ENCODE measurements at places on chromosomes 4 and X. TPM values are rescaled to one million over a fixed set of nuclear protein-coding genes. Genes with fewer than 3 reads are reported as not detected.

Gene ARMCX1
- 37.2 TPM for total RNA-seq

Gene FGD1
- 6.5 TPM for total RNA-seq

Gene GAGE13
- total RNA-seq, result not detected

Gene XPNPEP2
- total RNA-seq, result 2.5 TPM

Gene SLC10A7
- 10.7 TPM for total RNA-seq

Gene COX7B2
- total RNA-seq, result not detected

Gene SPACA5
- total RNA-seq, result not detected

Gene HTN3
- total RNA-seq, result not detected

GRCh38 chr4:87037671-87038334 lies 103.0 kb downstream of the AFF1 start:
- DNase-seq, result no peak

- no peak for DNase-seq
Measured at GRCh38 chr4:3671571-3672464, 94.4 kb upstream of the ADRA2C start.

DNA sequence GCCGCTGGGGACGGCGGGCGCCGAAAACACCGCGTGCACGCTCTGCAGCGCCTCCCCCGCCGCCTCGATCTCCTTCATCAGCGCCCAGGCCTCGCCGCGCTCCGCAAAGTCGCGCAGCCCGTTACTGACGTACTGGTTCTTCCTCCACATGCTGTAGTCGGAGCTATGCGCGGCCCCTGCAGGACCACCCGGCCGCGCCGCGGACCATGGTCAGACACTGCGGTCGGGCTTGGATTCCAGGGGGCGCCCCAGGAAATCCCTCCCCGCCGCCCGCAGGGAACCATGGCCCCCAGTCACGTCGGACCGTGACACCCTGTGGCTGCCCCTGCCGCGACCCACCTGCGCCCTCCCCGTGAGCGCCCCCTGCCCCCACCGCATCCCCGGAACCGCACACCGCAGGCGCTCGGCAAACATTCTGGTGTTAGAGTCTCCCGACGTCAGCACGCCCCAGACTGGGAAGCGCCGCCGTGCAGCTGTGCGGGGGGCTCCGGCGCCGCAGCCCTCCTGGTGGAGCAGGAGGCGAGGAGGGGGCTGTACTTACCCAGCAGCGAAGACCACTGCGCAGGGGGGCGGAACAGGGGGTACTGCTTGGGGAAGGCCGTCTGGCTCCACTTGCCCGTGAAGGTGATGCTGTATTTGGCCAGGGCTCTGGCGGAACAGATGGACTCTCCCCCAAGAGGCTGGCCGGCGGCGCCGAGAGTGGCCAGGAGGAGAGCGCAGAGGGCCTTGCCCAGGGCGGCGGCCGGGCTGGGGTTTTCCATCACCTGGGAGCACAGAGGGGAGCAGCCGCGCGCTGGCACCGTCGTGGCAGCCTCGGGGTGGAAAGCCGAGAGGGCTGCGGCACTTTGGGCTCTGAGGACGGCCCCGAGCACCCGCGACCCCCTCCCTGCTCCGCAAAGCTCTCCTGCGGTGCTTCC lies 814 bp downstream of the SPON2 start:
- DNase-seq, result peak; percentile 74

DNA sequence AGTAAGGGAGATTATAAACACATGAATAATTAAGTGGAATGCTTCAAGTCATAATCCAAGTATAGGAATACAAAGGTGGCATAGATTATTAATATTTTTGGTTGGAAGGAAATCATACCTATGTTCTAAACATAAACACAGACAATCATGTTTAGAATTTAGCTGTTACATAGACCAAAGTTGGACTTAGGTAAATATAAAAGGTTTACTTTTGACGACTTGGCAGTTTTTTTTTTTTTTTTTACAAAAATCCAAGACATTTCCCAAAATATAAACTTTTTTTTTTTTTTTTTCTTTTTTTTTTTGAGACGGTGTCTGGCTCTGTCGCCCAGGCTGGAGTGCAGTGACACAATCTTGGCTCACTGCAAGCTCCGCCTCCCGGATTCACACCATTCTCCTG lies 3.5 kb upstream of the N4BP2 start:
- DNase-seq, result no peak

DNA sequence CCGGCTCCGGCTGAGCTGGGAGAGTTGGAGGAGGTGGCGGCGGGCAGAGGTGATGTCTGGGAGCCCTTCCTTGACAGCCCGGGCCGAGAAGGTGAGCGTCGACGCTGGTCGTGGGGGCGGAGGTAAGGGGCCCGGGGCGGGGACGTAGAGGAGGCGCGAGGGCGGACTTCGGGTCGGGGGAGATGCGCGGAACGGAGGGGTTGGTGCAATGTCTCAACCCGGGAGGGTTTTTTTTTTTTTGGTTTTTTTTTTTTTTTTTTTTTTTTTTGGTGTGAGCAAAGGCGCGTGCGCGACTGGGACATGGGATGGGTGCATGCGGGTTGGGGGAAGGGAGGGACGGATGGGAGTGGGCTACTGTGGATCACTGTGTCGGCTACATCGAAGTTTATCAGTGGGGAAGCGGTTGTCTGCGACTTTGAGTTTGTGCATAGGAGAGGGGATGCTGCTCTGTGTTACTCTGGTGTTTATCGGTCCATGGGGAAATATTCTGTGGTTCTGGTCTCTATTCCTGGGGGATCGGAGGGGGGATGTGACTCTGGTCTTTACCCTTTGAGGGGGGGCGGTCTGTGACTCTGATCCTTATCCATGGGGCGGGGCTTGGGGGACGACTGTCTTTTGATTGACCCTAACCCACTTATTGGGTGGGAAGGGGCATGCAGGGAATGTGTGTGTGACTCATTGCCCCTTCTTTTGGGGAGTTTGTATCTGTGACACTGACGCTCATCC lies 537 bp downstream of the RBM10 start:
- DNase-seq, result peak; percentile 44

DNA sequence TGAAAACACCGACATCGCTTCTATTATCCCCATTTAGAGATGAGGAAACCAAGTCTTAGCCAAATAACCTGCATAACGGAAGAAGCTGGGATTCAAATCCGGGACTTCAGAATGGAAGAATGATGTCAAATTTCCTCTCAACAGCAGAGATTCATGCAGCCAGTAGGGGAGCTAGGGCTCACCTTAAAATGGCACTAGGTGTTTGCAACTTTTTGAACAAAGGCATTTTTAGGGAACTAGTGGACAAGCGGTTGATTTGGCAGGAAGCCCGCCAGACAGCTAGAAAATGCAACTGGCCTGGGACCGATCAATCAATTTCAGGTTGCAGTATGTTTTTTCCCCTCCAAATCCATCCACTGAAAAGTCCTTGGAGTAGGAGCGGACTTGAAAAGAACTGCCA lies 224.2 kb downstream of the PTTG2 start:
- no peak for DNase-seq

- no peak for DNase-seq
Measured at GRCh38 chr4:70877556-70877955, 24.6 kb upstream of the MOB1B start.

DNA sequence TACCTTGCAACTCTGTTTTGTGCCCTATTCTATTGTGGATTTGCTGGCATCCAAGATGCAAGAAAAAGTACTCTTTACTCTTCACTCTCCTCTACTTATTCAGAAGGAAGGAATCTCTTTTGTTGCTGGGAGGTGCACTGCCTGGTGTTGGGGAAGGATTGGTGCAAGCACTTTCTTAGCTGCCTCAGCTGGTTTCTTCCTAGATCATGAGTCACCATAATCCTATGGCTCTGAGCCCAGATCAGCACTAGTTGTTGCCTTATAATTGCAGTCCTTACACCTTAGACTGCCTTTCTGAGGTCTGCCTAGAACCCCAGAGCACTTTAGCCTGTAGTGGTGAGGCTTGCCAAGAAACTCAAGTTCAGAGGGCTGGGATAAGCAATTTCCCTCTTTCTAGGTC lies 37.0 kb upstream of the CT83 start:
- no peak for DNase-seq

DNA sequence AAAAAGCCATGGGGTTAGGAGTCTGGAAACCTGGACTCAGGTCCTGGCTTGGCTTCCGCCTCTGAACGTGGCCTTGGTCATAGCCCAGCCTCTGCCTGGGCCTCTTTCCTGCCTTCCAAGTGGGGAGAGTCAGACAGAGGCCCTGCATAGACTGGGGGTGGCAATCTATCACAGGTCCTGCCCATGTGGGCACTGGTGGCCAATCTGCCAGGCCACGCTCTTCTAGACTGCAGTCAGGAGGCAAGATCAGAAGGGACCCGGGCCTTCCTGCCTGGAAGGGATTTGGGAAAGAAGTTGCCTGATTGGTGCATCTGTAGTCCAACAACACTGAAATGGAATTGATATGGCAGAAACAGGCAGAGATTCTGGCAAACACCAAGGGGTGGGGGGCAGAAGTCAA lies 46.1 kb downstream of the CNGA2 start:
- DNase-seq, result no peak

DNA sequence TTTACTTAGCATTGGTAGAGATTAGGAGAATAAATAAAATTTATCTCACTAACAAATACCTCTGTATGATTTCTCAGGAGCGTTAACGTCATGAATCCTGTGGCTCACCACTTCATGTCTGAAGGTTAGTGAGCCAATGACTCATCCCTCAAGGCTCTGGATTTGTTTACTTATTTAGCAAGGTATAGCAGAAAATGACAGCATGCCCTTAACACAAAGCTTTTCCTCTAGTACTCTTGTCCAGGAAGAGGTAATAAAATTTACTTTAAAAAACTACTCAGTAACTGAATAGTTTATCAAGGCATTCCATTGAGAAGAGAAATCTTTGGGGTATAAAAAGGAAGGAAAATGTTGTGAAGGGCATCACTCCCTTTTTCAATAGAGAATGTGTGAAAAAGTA lies 823.8 kb downstream of the CCSER1 start:
- no peak for DNase-seq

DNA sequence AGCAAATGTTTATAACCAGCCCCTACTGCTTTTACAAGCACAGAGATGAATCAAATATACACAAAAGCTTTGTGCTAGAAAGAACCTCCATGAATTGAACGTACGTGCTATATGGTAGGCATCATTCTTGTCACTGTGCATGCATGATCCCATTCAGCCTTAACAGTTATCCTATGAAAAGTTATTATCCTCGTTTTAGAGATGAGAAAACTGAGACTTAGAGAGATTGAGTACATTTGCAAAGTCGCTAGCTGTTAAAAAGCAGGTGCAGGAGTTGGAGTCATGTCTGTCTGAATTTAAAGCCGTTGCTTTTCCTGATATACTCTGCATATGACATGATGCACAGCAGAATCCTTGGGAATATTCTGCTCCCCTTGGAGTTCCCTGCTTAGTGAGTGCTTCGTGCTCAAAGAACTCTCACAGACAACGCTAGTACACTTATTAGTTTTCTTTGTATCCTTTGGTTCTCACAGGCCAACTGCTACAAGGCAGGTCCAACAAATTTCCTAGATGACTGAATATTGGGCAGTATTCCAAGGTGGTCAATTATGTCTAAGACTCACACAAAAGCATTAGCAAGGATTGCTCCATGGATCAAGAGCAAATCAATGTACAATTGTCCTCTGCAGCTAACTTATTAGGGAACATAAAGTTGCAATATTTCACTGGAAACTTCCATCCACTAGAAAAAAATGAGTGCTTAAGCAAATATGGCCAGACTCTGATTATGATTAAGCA lies 42.8 kb upstream of the TRIM2 start:
- DNase-seq, result no peak

DNA sequence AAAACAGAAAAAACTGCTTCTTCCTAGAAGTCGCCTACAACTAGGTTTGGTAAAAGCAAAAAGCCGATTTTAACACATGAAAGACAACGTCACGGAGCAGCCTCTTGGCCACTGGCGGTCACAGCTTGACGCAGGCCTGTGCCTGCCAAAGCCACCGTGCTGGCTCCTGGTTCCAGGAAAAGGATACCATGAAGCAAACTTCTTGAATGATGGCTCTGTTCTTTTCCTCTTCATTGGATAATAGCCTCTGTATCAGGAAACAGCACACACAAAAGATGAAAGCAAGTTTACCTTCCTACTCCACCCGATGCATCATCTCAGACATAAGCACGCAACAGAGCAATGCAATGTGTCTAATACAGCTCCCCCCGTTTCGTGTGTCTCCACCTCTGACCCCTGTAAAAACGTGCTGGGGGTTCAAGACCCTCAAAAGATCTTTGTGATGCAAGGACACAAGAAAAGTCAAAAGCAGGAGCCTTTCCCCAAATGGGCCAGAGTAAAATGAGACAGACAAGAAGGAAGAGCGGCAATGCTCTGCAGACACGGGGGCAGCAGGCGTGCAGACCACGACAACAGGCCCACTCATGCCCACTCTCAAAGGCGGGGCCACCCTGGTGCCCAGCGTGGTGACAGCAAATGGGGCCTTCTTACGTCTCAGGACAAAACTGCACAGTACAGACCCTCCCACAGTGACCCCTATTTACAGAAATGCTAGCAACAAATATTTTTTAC lies 19.4 kb downstream of the GAK start:
- no peak for DNase-seq

DNA sequence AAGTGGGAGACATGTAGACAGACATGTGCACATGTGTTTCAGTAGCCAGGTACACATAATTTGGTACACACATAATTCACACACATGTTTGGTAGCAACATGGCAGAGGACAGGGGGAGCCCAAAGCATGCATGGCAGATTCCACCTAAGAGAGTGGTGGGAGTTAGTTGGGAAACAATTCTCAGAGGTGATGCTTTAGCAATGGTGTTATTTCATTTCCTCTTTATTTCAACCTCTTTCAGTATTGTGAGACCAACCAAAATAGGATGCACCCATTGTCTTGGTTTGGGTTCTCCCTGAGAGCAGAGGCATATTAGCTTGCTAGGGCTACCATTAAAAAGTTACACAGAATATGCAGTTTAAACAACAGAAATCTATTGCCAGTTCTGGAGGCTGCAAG lies 92.2 kb upstream of the ANXA3 start:
- DNase-seq, result no peak

DNA sequence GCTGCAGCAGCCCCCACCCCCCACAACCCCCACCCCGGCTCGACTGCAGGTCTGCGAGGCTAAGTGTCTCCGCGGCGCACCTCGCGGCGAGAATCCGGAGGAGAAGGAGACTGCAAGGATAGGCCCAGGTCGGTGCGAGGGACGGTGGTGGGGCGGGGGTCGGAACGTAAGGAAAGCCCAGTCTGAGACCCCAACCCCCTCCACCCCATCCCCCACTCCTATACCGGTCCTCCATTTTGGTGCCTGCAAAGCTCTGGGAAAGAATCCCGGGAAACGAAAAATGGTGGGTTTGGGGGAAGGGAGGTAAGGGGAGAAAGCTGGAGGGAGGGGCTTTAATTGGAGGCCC lies 614 bp downstream of the BEX3 start:
- DNase-seq, result no peak

DNA sequence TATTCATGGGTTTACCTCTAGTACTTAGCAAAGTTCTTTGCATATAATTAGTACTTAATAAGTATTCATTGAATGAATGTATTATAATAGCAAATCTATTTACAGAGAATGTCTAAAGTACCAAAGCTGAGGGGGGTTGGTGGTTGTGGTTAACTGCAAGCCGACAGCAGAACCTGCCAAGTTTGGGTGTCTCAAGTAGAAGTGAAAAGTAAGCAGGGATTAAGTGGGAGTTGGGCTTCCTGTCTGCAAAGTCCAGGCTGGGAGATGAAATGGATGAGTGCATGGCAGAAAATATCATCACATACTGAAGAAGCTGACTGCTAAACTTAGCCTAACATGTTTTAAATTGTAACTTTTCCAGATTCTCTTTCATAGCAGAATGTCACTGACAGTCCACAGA lies 169.6 kb downstream of the CAMK2D start:
- no peak for DNase-seq

- no peak for DNase-seq
Measured at GRCh38 chrX:15814771-15815365, 24.6 kb downstream of the ZRSR2 start.
